ENCODE measurements at places on chromosomes 12 and 14.

GRCh38 chr14:25461780-25462179, 411.8 kb upstream of the STXBP6 start:
- DNase-seq, result no peak

DNA sequence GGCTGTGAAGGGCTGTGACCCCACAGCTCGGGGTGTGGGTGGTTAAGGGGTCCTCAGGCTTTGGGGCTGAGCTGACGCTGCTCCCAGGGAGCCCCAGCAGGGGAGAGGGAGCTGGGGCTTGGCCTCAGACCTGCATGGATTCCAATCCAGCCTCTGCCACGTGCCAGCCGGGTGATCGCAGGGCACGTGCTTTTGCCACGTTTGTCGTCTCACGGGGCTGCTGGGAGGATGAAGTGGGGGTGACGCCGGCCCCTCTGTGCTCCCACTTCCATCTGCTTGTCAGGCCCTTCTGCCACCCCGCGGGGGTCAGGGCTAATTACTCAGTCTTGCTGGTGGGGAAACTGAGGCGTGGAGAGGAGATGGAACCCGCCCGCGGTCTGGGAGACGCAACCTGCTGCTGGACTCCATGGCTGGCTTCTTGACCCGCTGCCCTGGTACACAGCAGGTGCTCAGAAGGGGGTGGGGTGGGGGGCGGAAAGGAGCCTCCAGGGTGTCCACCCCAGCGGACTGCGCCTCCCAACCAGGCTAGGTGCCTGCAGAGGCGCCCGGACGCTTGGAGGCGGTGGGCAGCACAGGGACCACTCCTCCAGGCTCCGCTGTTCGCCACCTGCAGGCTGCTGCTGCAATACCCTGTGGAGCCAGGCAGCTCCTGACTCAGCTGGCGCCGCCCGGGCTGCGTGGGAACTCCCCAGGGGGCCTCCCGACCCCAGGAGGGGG, 36.4 kb upstream of the PRIMA1 start:
- DNase-seq, result no peak

DNA sequence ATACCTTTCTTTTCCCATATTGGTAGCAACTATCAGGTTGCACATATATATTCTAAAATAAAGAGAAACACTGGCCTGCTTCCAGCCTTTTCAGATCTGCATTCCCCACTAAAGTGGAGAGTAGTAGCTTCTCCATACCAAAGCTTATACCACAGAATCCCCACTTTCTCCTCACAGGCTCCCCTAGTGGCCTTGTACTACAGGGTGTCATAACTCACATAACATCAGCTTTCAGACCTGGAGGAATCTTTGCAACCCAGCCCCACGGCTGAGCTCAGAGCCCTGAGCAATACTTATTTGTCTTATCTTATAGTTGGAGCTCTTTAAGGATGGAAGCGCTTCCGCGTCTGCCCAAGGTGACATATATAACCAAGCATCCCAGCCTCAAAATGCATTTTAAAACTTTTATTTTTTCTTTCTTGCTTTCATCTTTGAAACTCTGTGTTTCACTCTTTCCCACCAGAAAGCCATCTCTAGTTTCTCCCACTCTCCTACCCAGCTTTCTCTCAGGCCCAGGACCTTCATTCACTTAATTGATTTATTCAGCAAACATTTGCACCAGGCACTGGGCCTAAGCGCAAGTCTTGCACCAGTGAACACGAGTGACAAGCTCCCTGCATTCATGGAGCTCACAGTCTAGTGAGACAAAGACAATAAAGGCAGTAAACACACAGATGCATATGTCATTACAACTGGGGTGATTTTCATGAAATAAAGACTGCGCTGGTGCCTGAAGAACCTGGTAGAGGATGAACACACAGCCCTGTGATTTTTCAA, 254.7 kb downstream of the IPO8 start:
- DNase-seq, result no peak

DNA sequence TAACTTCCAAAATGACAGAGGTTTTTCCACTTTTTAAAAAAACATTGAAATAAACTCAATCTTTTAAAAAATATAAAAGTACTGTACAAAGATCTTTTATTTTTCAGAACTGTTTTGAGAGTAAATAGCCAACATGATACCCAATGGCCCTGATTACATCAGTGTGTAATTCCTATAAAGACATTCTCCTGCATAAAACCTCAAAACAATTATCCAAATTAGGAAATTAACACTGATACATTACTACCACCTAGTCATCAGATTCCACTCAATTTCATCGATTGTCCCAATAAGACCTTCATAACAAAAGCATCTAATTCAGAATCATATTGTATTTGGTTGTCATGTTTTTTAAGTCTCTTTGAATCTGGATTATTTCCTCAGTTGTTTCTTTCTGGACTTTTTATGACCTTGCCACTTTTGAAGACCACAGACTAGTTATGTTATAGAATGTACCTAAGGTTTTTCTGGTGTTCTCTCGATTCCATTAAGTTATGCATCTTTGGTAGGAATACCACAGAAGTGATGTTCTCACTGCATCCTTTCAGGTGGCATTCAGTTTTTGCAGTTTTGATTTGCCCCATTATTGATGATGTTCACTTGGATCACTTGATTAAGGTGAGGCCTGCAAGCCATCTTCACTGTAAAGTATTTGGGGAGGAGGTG, 4.0 kb upstream of the YEATS4 start:
- no peak for DNase-seq

DNA sequence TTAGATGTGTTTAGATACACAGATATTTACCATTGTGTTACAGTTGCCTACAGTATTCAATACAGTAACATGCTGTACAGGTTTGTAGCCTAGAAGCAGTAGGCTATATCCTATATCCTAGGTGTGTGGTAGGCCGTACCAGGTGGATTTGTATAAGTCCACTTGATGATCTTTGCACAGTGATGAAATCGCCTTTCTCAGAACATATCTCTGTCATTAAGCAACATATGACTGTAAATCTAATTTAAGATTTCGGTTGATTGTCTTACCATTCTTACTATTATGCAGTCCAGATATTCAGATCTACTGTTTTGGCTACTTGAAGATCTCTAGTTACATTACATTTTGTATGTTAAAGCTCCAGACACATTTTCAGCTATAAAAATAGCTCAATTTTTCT, 39.8 kb downstream of the ERC1 start:
- DNase-seq, result no peak

GRCh38 chr14:74018174-74018585, 908 bp downstream of the ENTPD5 start:
- DNase-seq, result peak; percentile 38
